ENCODE measurements at places on chromosomes 7 and 10.

DNA sequence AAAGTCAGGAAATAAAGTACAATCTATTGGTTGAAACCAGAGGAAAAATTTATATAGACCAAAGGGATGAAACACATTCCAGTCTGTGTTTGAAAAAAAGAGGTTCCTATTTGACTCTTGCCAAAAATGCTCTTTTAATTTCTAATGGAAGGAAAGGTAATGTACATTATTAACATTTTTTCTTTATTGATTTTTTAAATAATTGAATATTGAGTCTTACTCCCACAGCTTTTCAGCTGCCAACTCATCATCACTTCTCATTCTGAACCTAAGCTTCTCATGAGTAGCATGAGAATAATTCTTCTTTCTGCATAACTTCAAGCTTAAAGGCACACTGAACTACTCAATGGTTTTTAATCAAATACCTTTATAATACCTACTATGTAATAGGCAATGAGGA is 49.8 kb upstream of the FHIP2A start:
- DNase-seq, result no peak

GRCh38 chr10:73576178-73576889 is 14.8 kb downstream of the USP54 start:
- DNase-seq, result no peak

- no peak for DNase-seq
Observed at GRCh38 chr10:77400033-77400432, 237.6 kb downstream of the KCNMA1 start.

- no peak for DNase-seq
Observed at GRCh38 chr7:158729646-158730382, 25.2 kb upstream of the NCAPG2 start.

- DNase-seq, result no peak
Observed at GRCh38 chr7:41779918-41780317, 77.0 kb upstream of the INHBA start.

DNA sequence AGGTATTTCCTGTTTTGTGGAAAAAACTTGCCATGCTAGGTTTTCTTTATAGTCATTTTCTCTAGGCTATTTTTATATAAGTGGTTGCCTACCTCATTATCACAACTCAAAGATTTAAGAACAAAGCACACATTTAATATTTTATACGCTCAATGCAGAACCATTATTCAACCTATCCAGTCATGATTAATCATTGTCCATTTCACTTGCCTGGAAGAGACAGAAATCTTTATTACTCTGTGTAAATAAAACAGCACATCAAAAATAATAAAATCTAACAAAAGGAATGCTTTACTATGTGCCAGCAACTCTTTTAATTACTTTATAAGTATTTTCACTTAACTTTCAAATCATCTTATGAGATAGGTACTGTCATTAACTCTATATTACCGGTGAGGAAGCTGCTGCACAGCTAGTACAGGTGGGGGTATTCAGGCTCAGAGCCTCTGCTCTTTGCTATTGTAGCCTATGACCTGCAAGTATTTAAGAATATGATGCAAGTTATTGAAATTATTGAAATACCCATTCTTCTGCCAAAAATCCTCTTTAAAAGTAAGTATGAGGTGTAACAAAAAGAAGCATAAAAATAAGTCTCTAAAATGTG is 16.4 kb upstream of the TAS2R16 start:
- no peak for DNase-seq

GRCh38 chr10:3906511-3907111 is 121.6 kb upstream of the KLF6 start:
- no peak for DNase-seq

All from CD4-positive, alpha-beta T cell treated with Interferon alpha-2 for 1 hour (primary cell).